ENCODE measurements at places on chromosomes 7 and 10. TPM values are rescaled to one million over a fixed set of nuclear protein-coding genes. Genes with fewer than 3 reads are reported as not detected.
A peak's percentile ranks its signal among the peaks of the same experiment; 100 is the strongest.

AGAP6 gene
- polyA plus RNA-seq: 9.9 TPM

WEE2 gene
- polyA plus RNA-seq: not detected

ELOVL3 gene
- polyA plus RNA-seq: 0.26 TPM

ZNF467 gene
- polyA plus RNA-seq: 0.93 TPM

SH2D4B gene
- 0.03 TPM for polyA plus RNA-seq

CDHR1 gene
- polyA plus RNA-seq: 5.2 TPM

TMEM196 gene
- not detected for polyA plus RNA-seq

- peak; percentile 30 for DNase-seq
These were observed 201.7 kb upstream of the PRSS58 start for GRCh38 chr7:142459551-142459963.

DNA sequence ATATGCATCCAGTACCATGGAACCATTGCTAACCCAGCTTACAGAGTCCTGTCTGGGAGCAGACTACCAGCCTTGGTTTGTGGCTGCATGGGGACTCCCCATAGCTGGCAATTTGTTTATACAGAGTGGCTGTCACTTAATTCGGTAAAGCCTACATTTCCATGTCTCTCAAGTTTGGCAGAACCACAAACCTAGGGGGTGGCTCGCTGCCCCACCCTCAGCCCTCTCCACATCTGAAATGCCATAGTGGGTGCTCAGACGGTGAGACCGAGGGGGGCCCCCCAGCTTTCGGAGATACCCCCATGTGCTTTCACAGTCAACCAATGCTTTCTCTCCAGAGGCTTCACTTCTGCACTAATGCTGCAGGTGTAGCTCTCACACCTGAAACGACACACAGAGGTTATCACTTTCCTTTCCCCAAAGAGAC, 75.5 kb upstream of the KAT6B start:
- DNase-seq: no peak

DNA sequence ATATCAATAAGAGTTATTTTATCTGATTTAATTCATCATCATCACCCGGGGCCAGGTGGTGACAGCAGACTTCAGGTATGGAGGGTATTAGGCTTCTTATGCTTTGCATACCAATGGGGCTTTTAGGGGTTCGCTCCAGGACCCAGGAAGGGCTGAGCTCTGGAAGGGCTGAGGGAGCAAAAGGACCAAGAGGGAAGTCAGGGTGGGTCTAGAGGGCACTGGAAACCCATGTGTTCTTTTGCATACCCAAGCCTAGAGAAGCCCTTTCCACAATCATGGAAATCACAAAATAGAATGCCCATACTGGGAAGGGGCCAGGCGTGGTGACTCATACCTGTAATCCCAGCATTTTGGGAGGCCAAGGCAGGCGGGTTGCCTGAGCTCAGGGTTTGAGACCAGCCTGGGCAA, 30.9 kb upstream of the VCL start:
- DNase-seq: no peak

- DNase-seq: no peak
These were observed 71.0 kb upstream of the ADAM12 start for GRCh38 chr10:126459032-126459831.

DNA sequence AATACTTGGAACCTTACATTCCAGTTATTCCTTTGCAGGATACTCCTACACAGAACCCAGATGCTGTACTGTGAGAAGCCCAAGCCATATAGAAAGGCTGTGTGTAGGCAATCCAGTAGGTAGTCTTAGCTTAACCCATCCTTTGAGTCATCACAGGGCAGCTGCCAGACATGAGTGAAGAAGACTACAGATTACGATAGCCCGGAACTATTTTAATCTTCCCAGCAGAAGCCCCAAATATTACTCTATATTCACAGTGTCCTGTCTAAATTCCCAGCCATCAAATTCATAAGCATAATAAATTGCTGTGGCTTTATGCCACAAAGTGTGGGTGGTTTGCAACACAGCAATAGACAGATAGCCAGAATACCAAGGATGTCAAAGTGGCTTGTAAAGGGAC, 474.1 kb upstream of the STEAP1 start:
- no peak for DNase-seq

DNA sequence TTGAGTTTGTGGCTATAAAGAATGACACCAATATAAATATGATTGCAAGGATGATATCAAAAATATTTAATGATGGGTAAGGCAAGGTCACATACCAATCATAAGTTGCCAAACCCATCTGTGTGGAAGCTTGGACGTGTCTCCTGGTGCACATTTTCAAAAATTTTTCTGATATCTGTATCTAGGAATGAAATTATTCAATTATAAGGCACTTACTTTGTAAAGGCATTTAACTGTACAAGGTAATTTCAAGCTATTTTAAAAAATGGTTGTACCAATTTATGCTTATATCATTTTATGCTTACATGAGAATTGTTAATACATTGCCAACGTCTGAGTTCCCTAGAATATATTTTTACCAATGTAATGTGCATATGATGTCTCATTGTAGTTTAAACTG, 306.4 kb upstream of the CACNA2D1 start:
- no peak for DNase-seq

- DNase-seq: no peak
These were observed 54.1 kb downstream of the NRAP start for GRCh38 chr10:113609704-113610108.

GRCh38 chr10:389261-389790, 254.1 kb downstream of the ZMYND11 start:
- DNase-seq: no peak

GRCh38 chr7:129840757-129841156, 112.0 kb downstream of the UBE2H start:
- DNase-seq: no peak

GRCh38 chr7:138595454-138595853, 105.7 kb downstream of the SVOPL start:
- DNase-seq: no peak

GRCh38 chr10:124035306-124035927, 58.0 kb downstream of the CHST15 start:
- DNase-seq: no peak

DNA sequence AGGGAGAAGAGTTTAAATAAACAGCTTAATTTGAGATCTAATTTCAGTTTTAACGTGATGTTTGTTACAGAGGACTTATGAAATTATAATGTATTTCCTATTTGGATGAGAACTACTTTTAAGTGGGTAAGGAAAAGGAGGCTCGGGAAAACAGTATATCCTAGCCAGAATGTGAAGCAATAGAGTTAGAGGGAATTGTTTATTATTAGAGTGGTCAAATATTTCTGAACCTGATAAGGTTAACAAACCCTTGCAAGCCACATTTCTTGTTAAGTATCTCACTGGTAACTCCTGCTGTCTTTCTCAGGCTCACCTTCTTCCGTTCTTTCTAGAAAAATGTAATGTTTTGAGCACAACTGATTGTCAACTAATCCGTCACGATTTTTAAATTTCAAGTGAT, 335.1 kb upstream of the MBL2 start:
- DNase-seq: no peak

DNA sequence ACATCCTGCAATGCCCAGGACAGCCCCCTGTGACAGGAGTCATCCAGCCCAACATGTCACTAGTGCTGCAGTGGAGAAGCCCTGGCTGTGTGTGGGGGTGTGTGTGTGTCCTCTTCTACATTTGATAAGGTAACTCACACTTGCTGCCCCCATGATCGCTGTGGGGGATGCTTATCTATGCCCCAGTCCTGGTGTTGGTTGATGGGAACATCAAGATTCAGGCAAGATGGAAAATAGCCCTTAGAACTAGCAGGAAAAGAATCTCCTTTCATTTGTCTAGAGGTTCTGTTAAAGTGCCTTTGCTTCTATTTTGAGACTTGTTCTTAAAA, 52.4 kb downstream of the TCF7L2 start:
- no peak for DNase-seq

GRCh38 chr7:128832880-128833147, 2.6 kb downstream of the FLNC start:
- no peak for DNase-seq

- DNase-seq: no peak
These were observed 221.1 kb downstream of the KCNMA1 start for GRCh38 chr10:77416311-77417135.

Measured in keratinocyte (primary cell).